Amniotic epithelial cell (primary cell): ENCODE measurements at places on chromosomes 4 and X.

DNA sequence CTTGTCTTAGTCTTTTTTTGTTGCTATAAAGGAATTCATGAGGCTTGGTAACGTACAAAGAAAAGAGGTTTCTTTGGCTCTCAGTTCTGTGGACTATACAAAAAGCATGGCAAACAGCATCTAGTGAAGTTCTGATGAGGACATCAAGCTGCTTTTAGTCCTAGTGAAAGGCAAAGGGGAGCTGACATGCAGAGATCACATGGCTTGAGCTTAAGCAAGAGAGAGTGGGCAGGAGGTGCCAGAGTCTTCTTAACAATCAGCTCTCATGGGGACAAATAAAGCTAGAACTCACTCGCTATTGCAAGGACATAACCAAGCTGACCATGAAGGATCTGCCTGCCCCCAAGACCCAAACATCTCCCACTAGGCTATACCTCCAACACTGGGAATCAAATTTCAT, 1063.1 kb downstream of the PCDH7 start:
- no peak for DNase-seq

GRCh38 chr4:41784191-41784979, 35.9 kb upstream of the PHOX2B start:
- DNase-seq, result no peak

DNA sequence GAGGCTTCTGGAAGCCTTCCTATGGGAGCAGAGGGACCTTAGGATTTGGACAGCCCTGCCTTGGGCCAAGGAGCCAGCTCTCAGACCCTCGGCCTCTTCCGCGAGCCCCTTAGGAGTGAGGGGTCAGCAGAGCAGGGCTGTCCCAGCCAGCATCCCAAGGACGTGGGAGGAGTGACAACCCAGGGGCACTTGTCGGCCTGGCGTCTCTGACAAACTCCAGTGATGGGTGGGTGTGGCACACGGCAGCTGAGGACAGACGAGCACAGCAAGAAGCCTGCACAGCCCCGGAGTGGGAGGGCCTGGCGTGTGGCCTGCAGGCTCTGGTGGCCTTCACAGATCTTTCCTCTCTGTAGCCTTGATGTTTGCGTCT, 11.6 kb upstream of the TNIP2 start:
- DNase-seq, result no peak

DNA sequence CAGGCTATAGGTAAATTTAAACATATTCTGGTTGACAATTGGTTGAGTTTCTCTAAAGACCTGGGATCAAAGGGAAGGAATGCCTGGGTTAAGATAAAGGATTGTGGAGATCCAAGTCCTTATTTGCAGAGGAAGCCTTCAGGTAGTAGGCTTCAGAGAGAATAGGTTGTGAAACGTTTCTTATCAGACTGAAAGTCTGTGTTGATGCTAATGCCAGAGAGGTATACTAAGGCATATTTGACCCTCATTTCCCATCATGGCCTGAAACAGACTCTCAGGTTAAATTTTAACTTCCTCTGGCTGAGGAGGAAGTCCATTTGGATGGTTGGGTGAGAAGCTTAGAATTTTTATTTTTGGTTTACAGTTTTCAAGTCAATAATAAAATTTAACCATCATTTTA, 48.1 kb downstream of the UGT2A2 start:
- DNase-seq, result no peak

DNA sequence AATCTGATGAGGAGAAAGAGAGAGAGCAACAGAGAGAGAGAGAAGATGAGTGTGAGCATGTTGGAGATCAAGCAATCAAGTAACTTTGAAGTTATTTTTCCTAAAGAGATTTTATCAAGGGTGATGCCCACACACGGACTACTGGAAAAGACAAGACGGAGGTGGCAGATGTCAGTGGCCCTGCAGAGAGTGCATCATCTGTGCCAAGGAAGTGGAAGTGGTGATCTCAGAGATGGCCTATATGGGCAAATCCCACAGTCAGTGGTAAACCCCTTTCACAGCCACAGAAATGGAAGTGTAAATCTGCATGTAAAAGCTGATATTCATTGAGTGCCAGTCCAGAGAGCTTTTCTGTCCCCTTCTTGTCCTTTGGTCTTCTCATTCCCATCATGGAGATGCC, 577.2 kb upstream of the AADAT start:
- no peak for DNase-seq

DNA sequence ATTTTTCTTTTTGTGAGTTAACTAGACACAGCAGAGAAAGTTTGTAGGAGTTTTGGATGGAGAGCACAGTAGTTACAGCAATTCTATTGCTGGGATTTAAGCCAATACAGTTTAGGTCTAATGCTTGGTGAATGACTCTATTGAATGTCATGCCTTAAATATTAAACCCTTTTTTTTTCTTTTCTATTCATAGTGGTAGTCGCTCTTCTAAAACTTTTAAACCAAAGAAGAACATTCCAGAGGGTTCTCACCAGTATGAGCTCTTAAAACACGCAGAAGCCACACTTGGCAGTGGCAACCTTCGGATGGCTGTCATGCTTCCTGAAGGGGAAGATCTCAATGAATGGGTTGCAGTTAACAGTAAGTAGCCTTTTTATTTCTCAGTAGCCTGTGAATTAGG, 34.8 kb upstream of the DCK start:
- DNase-seq, result peak; percentile 37

DNA sequence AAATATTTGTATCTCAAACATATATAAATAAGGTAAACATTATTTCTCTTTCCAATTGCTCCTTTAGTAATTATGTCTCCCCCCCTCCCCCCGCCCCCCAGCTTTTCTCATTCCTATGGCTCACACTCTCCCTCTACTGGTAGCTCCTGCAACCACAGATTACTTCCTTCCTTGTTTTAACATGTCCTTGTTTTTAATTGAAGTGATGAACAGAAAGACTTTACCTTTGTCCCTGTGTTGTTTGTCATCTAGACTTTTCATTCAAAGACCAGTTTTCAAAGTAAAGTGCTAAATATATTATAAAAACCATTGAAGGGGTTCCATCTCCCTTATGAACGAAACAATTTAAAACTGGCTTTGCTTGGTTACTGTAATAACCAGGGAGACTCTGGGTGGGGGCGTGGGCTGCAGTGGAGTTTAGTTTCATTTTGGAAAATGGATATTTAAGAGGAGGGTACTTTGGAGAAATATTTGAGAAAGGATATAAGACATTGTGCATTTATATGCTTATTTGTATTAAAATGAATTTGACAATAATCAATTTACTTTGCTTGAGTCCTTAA, 352.9 kb downstream of the RAPGEF2 start:
- peak; percentile 38 for DNase-seq

DNA sequence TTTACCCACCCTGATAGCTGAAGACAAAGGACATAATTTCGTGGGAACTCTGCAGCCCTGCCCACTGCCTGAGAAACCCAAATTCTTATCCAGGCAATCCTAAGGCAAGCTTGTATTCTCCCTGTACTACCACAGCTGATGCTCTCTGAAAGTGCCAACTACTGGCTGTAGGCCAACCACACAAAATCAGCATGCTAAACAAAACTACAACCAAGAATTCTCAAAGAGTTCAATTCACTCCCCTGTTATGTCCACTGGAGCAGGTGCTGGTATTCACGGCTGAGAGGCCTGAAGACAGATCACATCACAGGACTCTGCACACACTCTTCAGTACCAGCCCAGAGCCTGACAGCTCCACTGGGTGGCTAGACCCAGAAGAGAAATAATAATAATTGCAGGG, 375.9 kb upstream of the NDST4 start:
- no peak for DNase-seq

DNA sequence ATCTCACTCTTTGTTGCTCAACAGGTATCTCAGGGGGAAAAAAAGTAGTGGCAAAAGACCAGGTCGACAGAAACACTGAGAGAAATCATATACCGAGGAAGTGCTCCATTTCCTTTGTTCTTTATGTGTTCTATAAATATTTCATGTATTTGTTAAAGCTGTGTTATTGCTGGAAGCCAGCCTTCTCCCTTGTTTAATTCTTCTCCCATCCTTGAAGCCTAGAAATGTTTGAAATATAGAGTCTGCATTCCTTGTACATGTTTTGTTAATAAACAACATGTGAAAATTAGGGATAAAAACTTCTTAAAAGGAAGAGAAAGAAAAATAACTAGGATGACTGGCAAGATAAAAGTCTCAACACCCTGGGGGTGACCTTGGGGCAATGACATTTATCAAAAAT, 186.2 kb downstream of the ANKRD50 start:
- DNase-seq, result no peak

DNA sequence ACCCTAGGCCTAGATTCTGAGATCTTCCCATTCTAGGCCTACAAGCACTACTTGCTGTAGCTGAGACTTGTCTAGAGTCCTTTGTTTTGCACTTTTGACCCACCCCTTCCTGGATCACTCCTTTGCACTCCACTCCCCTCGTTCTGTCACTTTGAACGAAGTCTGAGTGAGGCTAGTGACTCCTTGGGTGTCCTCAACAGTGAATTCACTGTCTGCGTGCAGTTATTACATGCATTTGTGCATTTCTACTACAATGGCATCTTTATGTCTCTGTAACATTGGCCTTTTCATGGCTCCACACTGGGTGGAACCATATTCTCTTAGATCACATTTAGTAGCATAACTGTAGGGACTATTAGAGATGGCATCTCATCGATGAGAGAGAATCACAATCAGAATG, 50.5 kb downstream of the OCRL start:
- no peak for DNase-seq

GRCh38 chr4:54157606-54158005, 57.6 kb downstream of the GSX2 start:
- DNase-seq, result no peak

DNA sequence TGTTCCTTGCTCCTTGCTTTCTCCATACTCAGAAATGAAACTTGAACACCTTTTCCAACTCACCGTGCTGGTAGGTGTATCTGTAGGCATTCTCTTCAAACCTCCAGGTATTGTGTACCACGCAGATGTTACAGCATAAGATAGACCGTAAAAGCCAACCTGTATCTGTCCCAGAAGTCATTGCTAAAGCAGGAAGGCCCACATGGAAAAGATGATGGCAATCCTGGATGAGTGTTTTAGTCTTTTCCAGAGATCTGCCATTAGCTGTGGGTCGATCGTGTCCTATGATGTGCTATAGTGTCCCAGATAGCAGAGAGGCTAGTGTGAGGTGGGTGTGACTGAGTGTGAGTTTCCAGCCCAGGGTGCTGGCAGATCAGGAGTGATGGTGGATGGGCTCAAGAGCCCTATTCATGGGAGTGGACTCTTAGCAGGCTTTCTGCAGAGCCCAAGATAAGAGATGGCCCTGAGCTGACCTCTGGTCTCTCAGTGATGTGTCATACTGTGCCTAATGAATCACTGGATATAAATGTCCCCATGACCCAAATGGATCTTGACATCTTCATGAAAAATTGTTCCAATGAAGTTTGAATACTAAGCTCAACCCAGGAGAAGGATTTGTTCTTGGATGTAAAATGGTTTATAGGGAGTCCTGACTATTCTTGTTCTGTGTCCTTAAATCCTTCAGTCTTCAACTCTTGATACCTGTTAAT, 69.1 kb upstream of the WDR1 start:
- no peak for DNase-seq

GRCh38 chr4:53545273-53545672, 46.0 kb downstream of the LNX1 start:
- no peak for DNase-seq

DNA sequence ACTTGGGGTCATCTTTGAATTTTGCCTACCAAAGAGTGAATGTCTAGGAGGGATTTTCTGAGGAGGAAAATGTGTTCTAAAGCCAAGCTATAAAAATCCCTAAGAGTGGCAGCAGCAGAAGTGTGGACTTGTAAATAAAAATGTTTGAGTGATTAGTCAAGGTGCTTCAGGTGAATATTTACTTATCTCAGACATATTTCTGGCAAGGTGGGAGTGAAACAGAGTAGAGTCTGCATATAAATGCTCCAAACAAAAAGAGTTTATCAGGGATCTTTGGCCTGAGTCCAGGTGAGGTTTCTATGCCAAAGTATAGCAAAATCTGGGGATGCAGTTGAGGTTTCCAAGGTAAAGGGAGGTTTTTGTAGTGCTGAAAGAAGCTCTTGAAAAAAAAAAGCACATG, 19.7 kb downstream of the CYSLTR1 start:
- no peak for DNase-seq

DNA sequence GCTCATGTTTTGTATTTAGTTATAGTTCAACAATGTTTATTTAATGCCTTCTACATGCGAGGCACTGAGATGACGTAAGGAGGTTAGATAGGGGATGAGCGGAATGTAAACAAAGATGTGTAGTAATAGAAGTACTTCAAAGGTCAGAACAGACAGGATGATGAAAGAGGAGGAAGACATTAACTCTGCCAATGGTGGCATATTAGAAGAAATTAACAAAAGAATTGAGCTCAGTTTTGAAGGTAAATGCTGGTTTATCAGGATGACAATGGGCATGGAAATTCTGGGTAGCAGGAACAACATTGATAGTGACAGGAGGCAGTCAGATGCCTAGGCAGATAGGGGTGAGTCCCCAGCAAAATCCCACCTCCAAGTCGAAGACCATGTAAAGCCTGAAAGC, 62.3 kb upstream of the PGRMC2 start:
- peak; percentile 98 for DNase-seq

GRCh38 chrX:7841084-7841805, 1.7 kb upstream of the VCX start:
- no peak for DNase-seq

DNA sequence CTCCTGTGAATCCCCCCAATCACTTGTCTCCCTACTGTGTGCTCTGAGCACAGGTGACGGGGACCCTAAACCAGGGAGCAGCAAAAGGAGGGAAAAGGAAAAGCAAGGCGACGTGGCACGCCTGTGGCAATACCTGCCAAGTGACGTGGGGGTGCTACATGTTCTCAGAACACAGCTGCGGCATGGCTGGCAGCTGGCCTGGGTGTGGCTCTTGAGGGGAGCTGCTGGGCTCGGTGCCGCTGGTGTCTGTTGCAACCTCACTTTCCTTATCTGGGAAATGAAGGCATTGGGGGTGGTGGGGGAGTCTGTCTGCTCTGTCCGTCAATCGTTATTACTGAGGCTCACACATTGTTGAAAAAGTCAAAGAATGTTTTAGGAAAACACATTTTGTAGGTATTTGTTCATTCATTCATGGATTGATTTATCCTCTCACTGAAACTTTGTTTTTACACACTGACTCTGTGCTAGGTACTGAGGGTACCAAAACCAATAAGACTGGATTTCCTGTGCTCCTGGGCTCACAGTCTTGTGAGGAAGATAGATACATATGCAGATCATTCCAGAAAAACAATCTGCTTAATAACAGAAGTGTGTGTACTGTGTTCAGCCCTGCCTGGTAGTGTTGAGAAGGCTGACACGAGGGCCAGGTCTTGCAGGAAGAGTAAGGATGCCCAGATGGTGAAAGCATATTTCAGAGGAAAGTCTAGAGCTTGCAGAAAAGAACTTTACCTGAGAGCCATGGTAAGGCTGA, 217.6 kb downstream of the PTTG2 start:
- DNase-seq, result peak; percentile 90

- DNase-seq, result no peak
Measured at GRCh38 chr4:183858011-183858615, 47.0 kb upstream of the STOX2 start.

DNA sequence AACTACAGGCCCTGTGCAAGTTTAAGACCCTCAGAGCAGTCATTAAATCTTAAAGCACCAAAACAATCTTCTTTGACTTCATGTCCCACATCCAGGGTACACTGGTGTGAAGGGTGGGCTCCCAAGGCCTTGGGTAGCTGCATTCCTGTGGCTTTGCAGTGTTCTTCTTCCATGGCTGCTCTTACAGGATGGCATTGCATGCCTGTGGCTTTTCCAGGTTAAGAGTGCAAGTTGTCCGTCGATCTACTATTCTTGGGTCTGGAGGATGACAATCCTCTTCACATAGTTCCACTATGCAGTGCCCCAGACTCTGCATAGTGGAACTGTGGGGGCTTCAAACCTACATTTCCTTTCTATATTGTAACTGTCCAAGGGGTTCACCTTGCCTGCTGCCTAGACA, 494.5 kb downstream of the CFAP47 start:
- DNase-seq, result peak; percentile 29
